Right forelimb (tissue), 1 donor: ENCODE measurements at places on chromosomes 7 and 10.

- DNase-seq = no peak
These were observed 21.9 kb downstream of the CDK13 start for GRCh38 chr7:39971924-39972323.

GRCh38 chr7:111071556-111071955 lies 19.4 kb upstream of the LRRN3 start:
- no peak for DNase-seq

GRCh38 chr7:98970016-98970615 lies 91.8 kb downstream of the TRRAP start:
- no peak for DNase-seq

DNA sequence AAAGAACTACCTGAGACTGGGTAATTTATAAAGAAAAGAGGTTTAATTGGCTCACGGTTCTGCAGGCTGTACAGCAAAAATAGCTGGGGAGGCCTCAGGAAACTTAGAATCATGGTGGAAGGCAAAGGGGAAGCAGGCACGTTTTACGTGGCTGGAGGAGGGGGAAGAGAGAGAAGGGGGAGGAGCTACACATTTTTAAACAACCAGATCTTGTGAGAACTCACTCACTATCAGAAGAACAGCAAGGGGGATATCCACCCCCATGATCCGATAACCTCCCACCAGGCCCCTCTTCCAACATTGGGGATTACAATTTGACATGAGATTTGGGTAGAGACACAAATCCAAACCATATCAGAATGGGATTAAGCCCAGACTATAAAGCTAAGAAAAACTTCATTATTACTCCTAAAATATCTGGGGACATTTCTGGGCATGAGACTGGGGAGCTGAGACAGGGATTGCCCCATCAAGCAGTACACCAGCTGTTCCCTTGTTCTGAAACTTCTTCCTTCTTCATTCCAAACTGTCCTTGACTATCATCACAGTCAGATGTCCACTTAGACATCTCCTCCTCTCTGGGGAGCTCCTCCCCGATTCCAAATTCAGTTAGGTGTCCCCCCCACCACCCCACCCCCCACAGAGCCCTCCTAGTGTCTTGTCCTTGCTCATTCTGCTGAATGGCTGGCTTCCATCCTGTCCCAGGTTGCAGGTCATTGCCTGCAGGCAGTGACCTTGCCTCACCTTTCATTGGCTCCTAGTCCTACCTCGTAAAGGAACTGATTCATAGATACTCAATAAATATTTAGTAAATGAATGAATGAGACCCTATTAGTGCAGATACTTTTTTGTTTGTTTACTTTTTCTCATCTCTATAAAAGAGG lies 132.6 kb downstream of the EVX1 start:
- no peak for DNase-seq

GRCh38 chr10:97543025-97543546 lies 29.5 kb upstream of the ANKRD2 start:
- DNase-seq = peak; percentile 67
